Activated CD8-positive, alpha-beta memory T cell treated with anti-CD3 and anti-CD28 coated beads for 1 hour (primary cell): ENCODE measurements at places on chromosomes 12 and 14.

GRCh38 chr12:132596016-132596415, 14.4 kb downstream of the LRCOL1 start:
- no peak for DNase-seq

- no peak for DNase-seq
These were observed 108.3 kb downstream of the NUAK1 start for GRCh38 chr12:106030210-106031071.

- DNase-seq: no peak
These were observed 61.2 kb upstream of the STXBP6 start for GRCh38 chr14:25111061-25111601.

- no peak for DNase-seq
These were observed 47.7 kb downstream of the SPRING1 start for GRCh38 chr12:116689979-116690744.

DNA sequence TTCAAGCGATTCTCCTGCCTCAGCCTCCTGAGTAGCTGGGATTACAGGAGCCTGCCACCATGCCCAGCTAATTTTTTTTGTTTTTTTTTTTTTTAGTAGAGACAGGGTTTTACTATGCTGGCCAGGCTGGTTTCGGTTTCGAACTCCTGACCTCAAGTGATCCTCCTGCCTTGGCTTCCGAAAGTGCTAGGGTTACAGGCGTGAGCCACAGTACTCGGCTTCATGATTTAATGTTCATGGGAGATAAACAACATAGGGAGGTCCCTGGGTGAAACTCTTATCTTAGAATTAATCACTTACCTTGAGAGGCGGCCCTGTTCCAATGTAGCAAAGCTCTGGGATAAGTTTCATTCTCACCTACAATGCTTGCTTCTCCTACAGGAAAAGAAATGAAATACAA, 48.3 kb downstream of the SEL1L start:
- no peak for DNase-seq

GRCh38 chr14:72975770-72976169, 49.5 kb downstream of the DCAF4 start:
- DNase-seq: no peak

GRCh38 chr12:3631759-3632158, 121.2 kb downstream of the CRACR2A start:
- DNase-seq: no peak

GRCh38 chr12:56128670-56129205, 671 bp downstream of the ESYT1 start:
- DNase-seq: no peak

DNA sequence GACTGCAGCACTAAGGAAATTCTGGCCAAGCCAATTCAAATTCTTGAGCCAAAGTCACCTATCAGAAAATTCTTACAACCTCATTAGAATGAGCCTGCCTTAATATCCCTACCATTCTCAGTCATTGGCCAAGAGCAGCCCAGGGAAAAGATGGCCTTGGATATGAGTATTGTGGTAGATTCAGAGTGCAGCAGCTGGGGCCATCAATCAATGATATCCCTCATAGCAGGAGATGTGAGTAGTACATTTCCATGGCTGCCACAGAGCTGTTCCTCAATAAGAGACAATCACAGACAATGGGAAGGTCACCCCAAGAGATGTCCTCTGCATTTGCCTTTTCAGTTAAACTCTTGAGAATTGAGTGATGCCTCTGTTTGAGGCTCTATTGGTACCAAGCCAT, 161.6 kb downstream of the DYRK2 start:
- DNase-seq: no peak

DNA sequence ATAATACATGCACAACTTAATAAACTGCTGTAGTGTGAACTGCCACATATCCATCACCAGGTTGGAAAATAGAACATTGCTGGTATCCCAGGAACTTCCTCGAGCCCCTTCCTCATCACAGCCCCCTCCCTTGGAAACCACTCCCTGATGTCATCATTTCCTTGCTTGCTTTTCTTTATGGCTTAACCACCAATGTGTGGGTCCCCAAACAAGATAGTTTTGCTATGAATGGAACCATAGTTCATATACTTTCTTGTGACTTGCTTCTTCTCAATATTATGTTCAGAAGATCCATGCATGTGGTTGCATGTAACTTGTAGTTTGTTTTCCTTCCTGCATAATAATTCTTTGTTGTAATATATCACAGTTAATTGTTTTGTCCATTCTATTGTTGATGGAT, 8.9 kb upstream of the WNT5B start:
- no peak for DNase-seq

DNA sequence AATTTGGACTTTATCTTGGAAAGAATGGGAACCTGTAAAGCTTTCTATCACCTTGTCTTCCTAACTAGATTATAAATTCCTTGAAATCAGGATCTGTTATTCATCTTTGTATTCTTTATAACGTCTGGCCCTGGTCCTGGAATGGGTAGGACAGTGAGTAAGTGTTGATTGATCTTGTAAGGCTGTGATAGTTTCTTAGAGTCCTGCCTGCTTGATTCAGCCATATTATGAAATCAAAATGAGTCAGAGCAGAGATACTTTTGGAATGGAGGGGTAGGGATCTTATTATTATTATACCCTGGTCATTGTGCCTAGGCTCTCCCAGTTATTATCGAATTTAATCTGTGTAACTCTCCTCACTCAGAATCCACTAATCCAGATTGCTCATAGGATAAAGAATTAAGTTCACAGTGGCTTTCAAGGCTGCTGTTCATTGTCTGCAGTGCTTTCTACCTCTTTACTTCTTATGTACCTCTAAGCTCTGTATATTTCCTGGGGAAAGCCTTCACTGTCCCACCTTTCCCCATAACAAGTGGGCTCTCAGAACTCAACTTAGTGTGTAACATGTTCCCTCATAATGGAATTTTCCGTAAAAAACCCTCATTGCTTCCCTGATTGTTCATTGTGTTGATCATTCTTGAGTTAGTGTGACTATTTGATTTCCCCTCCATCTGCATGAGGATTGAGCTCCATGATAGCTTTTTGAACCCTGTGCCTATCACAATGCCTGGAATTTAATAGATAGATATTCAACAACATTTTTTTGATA, 93.3 kb downstream of the DAAM1 start:
- DNase-seq: no peak

DNA sequence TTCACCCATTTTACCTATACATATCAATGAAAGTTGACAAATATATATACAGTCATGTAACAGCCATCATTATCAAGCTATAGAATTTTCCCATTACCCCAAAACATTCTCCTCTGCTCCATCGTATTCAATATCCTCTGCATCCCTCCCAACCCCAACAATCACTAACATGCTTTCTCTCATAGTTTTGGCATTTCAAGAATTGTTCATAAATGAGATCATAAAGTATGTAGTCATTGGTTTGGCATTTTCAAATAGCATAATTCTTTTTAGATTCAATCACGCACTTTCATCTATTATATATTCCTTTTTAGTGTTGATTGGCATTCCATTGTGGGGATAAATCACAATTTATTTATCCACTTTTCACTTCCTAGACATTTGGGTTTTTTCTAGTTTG, 866.0 kb upstream of the TMEM132C start:
- no peak for DNase-seq

GRCh38 chr14:102866982-102867761, 55.3 kb upstream of the AMN start:
- no peak for DNase-seq

GRCh38 chr14:68633131-68633991, 159.5 kb downstream of the ZFP36L1 start:
- DNase-seq: no peak

GRCh38 chr14:69768873-69769272, 1.9 kb downstream of the SRSF5 start:
- no peak for DNase-seq

DNA sequence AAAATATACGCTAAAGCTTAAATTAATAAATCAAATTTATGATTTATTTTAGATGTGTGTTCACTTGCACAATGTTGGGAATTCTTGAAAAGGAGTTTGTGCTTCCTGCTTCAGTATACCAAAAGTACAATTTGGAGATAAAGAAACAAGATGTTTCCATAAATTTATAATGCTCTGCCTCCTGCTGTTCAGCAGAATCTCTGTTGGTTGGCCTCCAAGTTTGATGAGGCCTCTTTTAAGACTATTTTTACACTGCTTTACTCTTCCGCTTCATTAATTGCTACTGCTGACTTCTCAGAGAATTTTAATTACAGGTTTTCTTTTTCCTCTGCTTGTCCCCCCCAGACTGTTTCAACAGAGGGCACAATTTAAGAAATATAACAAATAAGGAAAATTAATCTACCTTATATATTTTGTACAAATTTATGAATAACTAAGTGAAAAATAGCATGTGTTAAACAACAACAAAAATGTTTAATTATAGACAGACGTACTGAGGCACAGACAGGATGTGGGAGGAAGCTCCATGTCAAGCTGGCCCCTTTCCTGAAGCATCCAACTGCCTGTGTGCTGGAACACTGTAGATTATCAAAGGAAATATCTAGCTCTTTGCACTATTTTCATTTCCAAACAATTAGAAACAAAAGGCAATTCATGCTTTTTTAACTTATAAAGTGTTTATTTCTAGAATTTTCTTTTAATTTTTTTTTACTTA, 83.9 kb downstream of the PIK3C2G start:
- DNase-seq: no peak

GRCh38 chr12:23236066-23236780, 611.3 kb downstream of the ETNK1 start:
- no peak for DNase-seq

GRCh38 chr14:94707494-94707893, 62.4 kb downstream of the GSC start:
- DNase-seq: no peak

- DNase-seq: no peak
These were observed 102.7 kb downstream of the TMEM30B start for GRCh38 chr14:61178226-61179060.

- no peak for DNase-seq
These were observed 70.6 kb upstream of the ACTN1 start for GRCh38 chr14:69049675-69050074.

DNA sequence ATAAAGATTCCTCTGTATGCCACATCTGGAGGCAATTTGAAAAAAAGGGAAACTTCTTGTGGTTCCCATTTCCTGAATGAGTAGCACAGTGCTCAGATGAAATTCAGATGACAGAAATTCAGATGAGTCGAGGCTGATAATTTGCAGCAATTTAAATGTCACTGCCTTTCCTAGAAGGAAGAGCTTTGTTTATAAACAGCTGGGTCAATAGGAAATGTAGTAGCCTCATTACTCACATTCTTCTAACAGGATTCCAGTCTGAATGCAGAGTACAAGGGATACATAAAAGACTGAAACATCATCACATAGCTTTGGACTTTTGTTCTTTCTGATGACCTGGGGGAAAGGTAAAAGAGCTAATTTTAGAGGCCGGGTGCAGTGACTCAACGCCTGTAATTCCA, 11.3 kb upstream of the DACT1 start:
- DNase-seq: no peak

DNA sequence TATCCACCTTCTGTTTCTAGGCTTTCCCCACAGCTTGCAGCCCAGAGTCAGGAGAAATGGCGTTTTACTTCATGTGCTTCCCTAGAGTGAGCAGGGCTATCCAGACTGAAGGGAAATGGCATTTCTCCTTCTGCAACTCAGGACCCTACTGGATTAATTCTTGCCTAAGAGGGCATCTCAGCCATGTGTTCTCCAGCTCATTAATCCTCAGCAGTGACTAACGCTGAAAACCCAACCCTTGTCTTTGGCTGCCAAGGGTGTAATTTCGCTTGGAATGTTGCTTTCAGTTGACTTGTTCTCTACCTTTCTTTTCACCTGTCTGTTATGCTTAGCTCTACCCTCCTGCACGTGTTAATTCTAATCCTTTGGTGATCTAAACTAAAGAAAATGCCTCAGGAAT, 21.0 kb upstream of the EMP1 start:
- DNase-seq: no peak

DNA sequence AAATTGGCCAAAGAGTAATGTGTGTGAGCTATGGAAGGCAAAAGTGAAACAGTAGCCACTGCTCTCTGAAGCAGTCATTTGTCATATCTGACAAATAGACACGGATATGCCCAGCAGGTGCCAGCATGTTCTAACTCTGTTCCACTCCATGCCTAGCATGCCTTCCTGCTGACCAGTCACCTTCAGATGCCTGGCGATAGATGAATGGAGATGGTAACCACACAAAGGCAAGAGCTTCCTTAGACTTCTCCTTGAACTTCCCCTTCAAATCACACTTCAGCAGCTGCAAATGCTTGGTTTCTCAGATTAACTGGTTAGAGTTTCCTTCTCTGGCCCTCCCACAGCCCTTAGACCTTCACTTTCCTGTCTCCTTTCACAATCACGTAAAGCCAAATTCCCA, 429.9 kb downstream of the DAD1 start:
- DNase-seq: no peak

DNA sequence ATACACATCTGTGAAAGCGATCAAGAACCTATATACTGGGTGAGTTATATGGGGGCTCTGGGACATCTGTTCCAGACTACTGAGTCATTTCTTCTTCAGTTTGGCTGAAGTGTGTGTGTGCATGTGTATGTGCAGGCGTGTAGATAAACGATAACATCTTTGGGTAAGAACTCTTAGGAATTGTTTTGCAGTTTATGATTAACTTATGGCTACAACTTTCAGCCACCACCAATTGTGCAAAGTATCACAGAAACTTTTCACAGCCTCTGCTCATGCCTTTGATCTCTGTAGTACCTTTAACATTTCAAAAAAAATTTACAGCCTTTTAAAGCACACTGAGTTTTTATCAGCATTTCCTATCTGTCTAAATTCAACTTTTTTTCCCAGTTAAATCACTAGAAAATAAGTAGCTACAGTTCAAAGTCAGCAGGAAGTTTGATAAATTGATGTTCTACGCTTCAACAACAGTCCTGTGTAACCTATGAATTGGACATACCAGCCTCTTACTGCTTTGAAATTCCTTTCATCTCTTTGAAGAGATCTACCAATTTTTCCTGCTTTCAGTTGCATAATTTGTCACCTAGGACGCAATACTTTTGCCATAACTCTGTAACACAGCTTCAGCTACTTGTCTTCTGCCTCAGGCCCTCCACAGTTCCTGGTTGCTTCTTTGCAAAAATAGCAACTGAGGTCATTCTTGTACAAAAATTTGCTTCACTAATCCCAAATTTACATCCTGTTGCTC, 43.0 kb downstream of the PPM1H start:
- DNase-seq: no peak

DNA sequence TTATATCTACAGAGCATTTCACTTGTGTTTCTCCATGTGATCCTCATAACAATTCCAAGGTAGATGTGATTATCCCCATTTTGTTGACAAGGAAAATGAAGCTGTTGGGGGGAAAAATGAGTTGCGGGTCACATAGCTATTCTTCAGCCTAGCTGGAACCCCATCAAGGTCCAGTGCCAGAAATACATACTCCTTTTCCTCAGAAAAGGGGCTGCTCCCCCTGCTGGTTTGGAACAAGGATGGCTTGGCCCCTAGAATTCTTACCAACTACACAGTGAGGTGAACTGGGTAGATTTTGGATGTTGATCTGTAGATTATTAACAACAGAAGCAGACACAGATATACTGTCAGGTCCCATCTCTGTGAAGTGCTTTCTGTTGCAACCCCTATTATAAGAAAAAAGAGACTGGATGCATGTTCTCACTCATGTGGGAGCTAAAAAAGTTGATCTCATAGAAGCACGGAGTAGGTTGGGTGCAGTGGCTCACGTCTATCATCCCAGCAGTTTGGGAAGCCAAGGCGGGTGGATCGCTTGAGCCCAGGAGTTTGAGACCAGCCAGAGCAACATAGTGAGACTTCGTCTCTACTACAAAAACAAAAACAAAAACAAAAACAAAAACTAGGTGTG, 8.9 kb downstream of the IKZF4 start:
- no peak for DNase-seq
